Glomerular endothelial cell (primary cell): ENCODE measurements at places on chromosomes 13 and 19. TPM values are rescaled to one million over a fixed set of nuclear protein-coding genes. Genes with fewer than 3 reads are reported as not detected.

Gene ZNF296
- total RNA-seq, result 0.53 and 0.78 TPM in 2 replicates

Gene ZSCAN18
- 41.4 and 54.5 TPM in 2 replicates for total RNA-seq

Gene ATXN8OS
- not detected in 2 replicates for total RNA-seq

Gene VSTM2B
- total RNA-seq, result not detected in 2 replicates

Gene NPAS1
- 0.05 and 2.5 TPM in 2 replicates for total RNA-seq

Gene ZC3H13
- total RNA-seq, result 17.1 and 30.1 TPM in 2 replicates

Gene PSG7
- not detected in 2 replicates for total RNA-seq

Gene WASF3
- 9.4 and 15.6 TPM in 2 replicates for total RNA-seq

Gene KCTD12
- 118 and 167 TPM in 2 replicates for total RNA-seq

Gene NPHS1
- total RNA-seq, result not detected in 2 replicates

Gene FARP1
- 64.9 and 83.7 TPM in 2 replicates for total RNA-seq

Gene RANBP3
- 49.5 and 76.5 TPM in 2 replicates for total RNA-seq

- DNase-seq, result no peak
Observed at GRCh38 chr13:32390048-32390447, 37.9 kb downstream of the N4BP2L1 start.

DNA sequence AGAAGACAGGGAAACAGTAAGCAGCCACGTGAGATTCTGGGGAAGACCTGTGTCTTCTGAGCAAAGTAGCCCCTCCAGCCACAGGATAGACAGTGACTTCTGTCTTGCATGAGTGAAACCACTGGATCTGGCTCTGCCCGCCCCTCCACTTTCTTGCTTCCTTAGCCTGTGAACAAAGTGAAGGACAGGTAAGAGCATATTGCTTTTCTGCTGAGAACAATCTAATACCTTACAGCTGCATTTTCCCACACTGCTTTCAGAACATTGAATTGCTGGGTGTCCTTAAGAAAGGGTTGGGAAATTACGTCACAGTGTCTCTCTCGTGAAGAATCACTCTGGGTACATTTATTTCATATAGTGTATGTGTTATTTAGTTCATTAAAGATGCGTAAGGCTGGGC lies 11.1 kb downstream of the SLC25A15 start:
- DNase-seq, result no peak

- no peak for DNase-seq
Observed at GRCh38 chr13:80345771-80346510, 5.0 kb upstream of the SPRY2 start.

DNA sequence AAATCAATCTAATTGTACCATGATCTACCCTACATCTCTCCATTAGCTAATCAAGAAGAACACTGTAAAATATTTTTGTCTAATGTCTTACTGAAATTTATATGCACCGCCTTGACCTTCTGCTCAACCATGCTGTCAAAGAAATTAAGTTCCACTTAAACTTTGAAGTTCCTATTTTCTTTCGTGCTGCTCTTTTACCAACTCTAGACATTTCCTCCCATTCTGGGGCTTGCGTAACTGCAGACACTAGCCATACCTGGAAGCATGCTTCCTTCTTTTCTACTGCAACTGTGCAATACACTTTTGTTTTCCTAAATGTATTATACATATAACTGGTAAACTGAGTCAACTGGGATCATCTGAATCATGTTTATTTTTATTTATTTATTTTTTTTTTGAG lies 8.5 kb upstream of the UBE2L5 start:
- DNase-seq, result no peak

- no peak for DNase-seq
Observed at GRCh38 chr19:47172666-47173455, 42.2 kb downstream of the SAE1 start.

- no peak for DNase-seq
Observed at GRCh38 chr19:31648347-31648746, 299.1 kb upstream of the TSHZ3 start.

DNA sequence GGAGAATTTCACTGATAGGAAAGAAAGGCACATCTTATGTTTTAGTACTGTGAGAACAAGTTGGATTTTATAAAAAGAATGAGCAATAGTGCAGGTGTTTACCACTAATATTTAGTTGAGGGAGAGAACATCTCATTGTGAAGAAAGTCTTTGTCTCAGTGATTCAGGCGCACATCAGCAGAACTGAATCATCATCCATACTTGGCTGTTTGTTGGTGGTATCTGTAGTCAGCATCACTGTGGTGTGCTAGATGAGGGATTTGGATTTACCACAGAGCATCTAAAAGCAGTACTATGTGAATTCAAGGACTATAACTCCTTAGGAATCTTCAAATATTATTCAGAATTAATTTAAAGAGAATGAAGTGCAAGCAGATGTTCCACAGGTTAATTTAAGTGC lies 1380.5 kb upstream of the ATXN8OS start:
- DNase-seq, result no peak

DNA sequence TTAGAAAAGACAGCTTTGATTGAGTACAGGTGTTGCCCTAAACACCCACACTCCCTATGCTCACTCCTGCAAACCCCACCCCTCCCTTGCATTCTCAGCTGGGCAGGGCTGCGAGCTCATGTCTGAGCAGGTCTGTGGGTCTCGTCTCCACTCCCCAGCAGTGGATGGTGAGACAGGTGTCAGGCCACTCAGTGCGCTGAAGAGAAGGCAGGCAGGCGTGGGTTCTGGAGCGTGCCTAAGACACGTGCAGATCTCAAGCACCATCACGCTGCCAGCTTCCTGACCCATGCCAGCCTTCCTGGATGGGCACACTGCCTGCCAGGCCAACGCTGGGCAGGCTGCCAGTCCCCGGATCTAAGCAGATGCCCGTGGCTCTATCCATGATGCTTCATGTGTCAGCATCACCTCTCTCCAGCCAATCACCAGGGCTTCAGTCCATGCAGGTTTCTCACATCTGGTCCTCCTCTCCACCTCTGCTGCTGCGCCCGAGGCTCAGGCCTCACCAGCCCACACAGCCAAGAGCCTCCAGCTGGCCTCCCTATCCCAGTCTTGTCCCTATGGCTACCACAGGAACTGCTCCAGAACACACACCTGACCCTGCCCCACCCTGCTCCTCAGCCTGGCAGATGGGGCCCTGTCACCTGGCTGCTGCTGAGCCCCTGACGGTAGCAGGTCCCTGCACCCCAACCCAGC lies 42.6 kb downstream of the EPS15L1 start:
- no peak for DNase-seq

DNA sequence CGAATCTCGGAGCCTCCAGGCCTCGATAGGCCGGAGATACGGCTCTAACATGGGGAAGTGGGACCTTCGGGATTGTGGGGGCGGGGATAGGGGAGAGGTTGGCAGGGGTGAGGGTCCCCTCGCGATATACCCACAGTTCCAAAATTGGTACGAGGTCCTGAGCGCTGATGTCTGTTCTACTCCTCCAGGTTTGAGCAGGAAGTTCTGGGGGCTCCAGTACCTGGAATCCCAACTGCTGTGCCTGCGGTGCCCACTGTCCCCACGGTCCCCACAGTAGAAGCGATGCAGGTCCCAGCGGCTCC lies 447 bp downstream of the RBM42 start:
- DNase-seq, result no peak

DNA sequence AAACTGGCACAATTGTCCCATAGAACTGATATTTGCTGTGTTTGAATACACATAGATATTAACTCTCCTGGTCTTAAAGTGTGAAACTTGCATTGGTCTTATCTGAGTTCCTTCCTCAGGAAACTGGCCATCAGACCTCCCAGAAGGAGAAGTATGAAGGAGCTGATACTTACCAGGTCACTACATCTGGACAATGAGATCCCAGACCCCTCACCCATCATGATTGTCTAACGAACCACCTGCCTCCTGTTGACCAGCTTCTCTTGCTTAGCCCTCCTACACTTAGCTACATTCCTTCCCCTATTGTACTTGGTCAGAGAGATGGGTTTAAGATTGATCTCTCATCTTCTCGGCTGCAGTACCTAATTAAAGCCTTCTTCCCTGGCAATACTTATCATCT lies 413.3 kb downstream of the KCTD12 start:
- DNase-seq, result no peak

- DNase-seq, result no peak
Observed at GRCh38 chr19:16037424-16038195, 38.7 kb upstream of the TPM4 start.

GRCh38 chr13:27858046-27858445 lies 61.8 kb upstream of the PDX1 start:
- no peak for DNase-seq

GRCh38 chr13:37360556-37360955 lies 238.0 kb downstream of the POSTN start:
- DNase-seq, result peak; percentile 23

GRCh38 chr19:32373585-32374295 lies 28.3 kb downstream of the ZNF507 start:
- DNase-seq, result peak; percentile 92

DNA sequence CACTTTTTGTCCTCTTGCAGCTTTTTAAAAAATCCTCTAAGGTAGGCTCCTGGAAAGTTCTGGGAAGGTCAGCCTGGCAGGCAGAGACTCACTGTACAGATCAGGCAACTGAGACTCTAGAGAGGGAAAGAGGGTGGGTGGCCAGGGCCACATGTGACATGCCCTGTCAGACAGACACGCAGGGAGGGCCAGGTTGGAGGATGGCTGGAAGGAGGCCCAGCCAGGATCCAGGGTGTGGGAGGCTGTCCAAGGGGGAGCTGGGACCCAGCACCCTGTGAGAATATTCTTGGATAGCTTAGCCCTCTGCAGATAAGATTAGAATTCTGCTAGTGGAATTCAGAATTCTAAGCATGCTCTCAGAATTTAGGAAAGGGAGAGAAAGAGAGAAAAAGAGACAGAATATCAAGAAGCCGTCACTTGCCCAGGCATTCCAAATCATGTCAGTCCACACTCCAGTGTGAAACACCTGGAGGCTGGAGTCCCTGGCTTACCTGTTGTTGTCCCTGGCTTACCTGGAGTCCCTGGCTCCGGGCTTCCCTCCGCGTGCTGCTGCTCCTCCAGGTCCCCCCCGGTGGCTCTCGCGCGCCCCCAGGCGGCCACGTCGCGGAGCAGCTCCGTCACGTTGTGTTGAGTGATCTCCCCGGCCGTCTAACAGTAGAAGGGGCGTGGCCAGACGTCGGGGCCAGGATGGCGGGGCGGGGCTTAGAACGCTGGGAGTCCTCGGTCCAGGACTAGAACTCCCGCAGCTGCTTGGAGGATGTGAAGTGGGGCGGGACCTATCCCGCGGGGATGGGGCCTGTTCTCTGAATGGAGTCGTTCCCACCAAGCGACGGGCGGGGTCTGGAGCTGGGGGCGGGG lies 2.8 kb upstream of the TNNI3 start:
- no peak for DNase-seq

DNA sequence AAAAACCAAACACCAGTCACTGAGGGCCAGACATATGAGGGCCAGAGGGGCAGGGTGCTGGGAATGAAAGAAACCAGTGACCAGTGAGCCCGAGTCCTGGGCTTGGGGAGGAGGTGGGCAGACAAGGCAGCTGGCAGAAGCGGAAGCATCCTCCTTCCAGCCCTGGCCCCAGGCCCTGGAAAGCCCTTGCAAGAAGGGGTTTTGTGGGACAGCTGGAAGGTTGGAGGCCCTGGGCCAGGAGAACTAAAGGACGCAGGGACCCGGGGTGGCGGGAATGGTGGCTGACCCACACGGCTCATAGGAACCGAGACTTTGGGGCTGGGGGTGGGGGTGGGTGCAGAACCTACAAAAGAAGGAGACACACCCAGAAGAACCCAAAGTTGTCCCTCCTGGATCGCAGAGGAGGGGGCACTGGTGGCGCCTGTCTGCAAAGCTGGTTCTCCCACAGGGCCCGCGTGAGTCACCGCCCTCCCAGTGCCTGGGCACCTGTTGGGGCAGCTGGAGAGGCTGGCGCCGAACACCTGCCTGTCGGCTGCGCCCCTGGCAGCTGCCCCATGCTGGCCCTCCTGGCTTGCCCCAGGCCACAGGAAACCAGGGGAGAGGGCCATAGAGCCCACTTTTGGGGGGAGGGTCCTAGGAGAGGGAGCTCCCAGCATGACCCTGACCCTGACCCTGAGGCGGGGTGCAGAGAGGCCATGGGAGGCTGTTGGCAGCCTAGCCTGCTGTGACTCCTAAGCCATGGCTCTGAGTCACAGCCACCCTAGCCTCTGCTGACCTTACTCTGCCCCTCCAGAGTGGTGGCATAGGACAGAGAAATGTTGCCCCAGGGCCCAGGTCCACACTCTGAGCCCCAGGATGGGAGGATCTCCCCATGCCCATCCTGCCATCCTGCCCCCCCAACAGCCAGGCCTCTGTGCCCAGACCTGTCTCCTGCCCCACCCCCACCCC lies 802 bp downstream of the DMPK start:
- no peak for DNase-seq

DNA sequence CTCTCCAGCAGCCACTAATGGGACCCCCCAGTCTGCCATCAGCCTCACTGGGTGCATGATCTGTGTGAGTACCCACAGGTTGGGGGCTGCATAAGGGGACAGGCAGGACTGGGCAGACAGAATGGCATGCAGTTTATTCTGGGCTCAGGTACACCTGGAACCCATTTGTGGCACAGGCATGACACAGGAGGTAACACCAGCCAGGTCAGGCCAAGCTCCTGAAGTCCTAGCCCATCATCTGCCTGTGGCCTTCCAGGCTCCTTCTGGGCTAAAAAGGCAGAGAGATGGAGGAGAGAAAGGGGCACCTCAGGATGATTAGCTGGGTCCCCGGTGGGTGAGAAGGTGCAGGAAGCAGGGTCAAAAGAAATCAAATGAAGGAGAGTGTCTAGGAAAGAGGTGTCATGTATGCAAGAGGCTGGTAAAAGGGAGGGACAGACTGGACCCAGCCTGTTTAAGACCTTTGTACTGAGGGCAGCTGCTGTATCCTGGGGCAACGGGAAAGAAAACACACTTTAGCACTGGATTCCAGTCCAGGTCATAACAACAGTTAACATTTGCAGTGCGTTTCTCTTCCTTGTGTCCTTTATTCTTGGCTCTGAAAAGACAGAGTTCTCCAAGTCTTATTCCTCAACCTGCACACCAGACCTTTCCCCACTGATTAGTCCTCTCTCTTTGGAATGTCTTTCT lies 20.2 kb upstream of the DGKH start:
- no peak for DNase-seq

GRCh38 chr19:30214651-30215051 lies 157.5 kb upstream of the ZNF536 start:
- no peak for DNase-seq

DNA sequence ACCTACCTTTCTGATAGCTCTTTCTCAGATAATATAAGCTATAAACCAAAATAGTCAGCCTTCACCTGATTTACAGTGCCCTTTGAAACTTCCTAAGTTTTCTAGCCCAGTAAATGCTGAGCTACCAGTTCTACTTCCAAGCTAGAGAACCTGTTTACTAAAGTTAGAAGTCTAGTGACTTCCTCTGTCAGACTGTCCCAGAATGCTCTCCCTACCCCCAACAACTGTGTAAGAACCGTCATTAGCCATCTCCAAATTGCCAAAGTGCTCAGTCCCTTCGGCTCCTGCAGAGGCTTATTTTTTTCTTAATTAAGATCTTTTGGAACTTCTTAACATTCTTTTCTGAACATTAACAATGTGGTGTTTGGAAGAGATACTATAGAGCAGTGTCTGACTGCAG lies 3.2 kb upstream of the ABCC4 start:
- no peak for DNase-seq

- peak; percentile 98 for DNase-seq
Observed at GRCh38 chr13:76723551-76724232, 162.5 kb downstream of the KCTD12 start.

DNA sequence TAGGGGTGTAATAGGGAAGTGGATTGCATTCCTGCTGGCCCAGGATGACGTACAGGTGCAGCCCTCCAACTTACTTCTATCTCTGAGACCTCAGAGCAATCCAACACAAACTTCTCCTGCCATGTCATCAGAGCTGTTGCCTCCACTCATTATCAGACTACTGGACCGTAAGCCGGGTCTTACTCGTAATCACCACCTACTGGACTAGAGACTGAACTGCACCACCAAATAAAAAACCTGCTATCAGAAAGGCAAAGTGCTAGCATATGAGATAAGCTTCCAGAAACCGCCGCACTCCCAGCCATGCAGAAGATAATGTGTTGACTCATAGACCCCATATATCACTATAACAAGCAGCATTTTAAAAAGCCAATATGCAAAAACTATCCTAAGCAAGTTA lies 102.0 kb downstream of the SLITRK1 start:
- no peak for DNase-seq
